ENCODE measurements at places on chromosomes 7 and 10.

DNA sequence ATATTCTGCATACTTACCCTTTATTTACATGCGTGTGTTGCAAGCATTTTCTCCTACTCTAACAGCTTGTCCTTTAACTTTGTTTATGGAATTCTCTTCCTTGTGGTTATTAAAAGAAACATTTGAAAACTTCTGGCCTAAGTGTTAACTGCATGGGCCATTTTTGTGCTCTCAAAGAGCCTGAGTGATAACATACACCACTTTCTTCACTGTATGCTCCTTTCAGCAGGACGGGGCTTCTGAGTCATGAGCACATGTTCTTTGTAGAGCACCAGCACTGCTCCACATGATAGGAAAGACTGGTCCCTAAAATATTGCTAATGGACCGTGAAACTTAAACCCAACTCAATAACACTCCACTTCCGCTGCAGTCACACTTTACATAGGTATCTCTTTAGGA lies 1093.6 kb upstream of the GHITM start:
- no peak overlapping the region for H3K27ac ChIP-seq
- no peak for DNase-seq
- no peaks in the 10 kb centered on the region for H3K4me1 ChIP-seq
- no peaks in the 10 kb centered on the region for H3K36me3 ChIP-seq
- H3K27me3 ChIP-seq = no peaks in the 10 kb centered on the region
- no peak overlapping the region for H3K4me3 ChIP-seq

DNA sequence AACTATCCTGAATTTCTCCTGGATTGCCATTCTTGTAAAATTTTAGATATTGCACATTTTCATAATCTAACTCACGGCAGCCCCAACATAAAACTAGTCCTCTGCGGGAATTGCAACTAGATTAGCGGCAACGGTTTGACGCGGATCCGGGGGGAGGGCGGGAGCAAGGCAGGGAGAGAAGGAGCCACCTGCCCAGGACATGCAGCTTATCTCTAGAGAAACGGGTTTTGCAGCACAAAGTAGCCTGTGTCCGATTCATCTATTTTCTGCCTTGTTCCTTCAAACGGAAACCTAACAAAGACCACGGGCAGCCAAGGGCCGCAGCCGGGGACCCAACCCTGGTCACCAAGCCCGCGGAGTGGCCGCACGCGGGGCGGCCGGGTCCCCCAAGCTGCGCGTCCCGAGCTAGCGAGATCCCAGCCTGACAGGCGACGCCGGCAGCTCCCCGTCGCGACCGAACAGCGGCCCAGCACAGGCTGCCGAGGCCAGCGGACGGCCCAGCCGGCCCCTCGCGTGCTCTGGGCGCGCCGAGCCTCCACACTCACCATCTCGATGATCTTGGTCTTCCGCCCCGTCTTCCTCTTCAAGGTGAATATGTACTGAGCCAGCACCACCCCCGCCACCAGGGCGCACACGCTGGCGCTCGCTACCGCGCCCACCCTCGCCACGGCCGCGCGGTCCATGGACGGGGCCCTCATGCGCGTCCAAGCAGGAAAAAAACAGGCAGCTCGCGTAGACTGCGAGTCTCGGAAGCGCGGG lies at the start of gene NT5C3A:
NT5C3A (minus strand) TSS at position 754 of the 759 bp plus-strand sequence; CDS start at position 683, 71 bp downstream.
- peak within 1 kb of the TSS; percentile 60 for H3K4me3 ChIP-seq
- H3K27ac ChIP-seq = no peak within 1 kb of the TSS
- H3K27me3 ChIP-seq = no peaks in the 10 kb centered on the region
- no peaks in the 10 kb centered on the region for H3K36me3 ChIP-seq
- DNase-seq = no peak

GRCh38 chr7:94507462-94507861 lies 2.1 kb upstream of the CASD1 start:
- H3K27ac ChIP-seq = no peak overlapping the region
- no peak for DNase-seq
- no peaks in the 10 kb centered on the region for H3K27me3 ChIP-seq
- peaks cover 3% of the 10 kb centered on the region for H3K4me1 ChIP-seq
- H3K36me3 ChIP-seq = no peaks in the 10 kb centered on the region

DNA sequence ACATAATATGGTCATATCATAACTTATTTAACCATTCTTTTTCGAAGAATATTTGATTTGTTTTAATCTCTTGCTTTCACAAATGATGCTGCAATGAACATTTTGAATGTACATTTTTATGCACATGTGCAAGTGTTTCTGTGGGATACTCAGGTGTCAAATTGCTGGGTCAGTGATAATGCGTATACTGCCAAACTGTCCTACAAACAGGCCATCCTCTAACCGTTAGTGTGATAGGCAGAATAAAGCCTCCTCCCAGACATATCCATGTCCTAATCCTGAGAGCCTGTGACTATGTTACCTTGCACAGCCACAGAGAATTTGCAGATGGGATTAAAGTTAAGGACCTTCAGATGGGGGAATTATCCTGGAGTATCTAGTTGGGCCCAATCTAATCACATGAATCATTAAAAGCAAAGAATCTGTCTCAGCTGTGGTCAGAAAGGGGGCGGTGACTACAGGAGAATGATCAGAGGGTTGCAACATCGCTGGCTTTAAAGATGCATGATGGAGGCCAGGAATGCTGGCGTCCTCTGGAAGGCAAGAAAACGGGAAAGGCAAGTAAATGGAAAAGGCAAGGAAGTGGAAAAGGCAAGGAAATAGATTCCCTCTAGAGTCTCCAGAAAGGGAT lies 46.7 kb downstream of the FZD1 start:
- H3K27me3 ChIP-seq = no peaks in the 10 kb centered on the region

GRCh38 chr10:88731296-88731695 lies 25.2 kb downstream of the LIPK start:
- H3K36me3 ChIP-seq = no peaks in the 10 kb centered on the region
- no peak overlapping the region for H3K4me3 ChIP-seq
- no peaks in the 10 kb centered on the region for H3K27me3 ChIP-seq
- H3K27ac ChIP-seq = no peak overlapping the region

DNA sequence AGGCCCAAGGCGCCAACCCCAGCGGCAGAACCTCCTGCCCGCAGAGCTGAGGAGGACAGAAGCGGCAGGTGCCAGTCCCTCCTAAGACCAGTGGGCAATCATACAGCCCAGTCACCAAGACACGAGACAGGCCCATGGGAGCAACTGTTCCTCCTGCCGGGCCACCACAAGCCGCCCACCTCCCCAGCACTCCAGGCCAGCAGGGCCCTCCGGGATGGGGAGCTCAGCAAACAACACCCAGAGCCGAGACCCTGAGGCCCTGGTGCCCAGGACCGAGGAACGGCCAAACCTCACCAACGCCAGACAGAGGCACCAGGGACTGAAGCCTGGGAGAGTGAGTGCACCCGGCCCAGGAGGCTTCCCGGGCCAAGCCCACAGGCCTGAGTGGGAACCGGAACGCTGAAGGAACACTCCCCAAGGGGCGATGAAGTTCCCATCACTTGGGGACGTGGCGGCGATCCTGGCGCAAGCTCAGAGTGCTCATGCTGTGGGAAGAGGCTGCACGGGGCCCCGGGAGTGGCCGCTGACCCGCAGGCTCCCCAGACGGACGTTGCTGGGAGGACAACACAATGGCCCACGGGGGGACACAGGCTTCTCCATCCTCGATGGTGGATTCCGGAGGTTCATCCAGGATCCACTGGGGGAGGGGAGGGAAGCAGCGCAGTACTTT lies 35.1 kb downstream of the GPER1 start:
- H3K36me3 ChIP-seq = peaks cover 8% of the 10 kb centered on the region
- H3K4me1 ChIP-seq = peaks cover 3% of the 10 kb centered on the region

GRCh38 chr10:6986927-6987326 lies 406.9 kb upstream of the PRKCQ start:
- no peak overlapping the region for H3K4me3 ChIP-seq
- DNase-seq = no peak
- H3K27me3 ChIP-seq = no peaks in the 10 kb centered on the region
- no peaks in the 10 kb centered on the region for H3K4me1 ChIP-seq
- H3K36me3 ChIP-seq = no peaks in the 10 kb centered on the region

- no peak overlapping the region for H3K27ac ChIP-seq
- no peaks in the 10 kb centered on the region for H3K36me3 ChIP-seq
- H3K27me3 ChIP-seq = no peaks in the 10 kb centered on the region
- no peak overlapping the region for H3K4me3 ChIP-seq
- no peaks in the 10 kb centered on the region for H3K4me1 ChIP-seq
Measured at GRCh38 chr10:1205450-1206030, 149.4 kb downstream of the WDR37 start.

DNA sequence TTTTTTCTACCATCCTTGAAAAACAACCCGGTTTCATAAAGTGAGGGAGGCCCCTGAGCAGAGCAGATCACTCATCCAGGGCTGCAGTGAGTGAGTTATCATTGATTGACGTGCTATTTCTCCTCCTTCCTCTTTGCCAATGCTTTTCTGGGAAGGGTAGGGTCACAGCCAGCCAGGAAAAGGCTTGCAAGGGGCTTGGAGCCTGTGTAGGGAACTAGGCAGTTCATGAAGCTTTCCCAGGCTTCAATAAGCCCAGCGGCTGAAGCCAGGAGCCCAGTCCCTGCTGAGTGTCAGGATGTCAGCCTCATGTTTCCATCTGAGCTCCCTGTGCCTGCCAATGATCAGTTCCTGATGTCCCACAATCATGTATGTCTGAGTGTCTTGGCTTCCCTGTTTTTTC lies 584.7 kb downstream of the GALNT17 start:
- H3K27ac ChIP-seq = no peak overlapping the region
- no peaks in the 10 kb centered on the region for H3K36me3 ChIP-seq
- no peaks in the 10 kb centered on the region for H3K4me1 ChIP-seq
- no peak for DNase-seq

DNA sequence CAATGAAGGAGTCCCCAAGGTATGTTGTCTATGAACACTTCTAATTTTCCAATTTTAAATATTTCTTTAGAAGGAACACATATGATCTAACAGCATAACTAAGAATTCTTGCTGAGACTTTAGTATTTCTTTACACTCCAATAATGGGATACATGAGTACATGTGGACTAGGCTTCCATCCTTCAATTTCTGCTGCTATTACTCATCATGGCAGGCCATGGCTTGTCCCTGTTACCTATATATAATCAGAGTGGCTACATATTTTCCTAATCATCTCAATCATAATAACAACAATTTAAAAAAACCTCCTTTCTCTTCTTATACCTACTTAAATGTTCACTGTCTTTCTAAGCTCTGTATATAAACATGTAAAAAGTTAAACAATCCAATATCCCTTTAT lies 60.3 kb upstream of the TAC1 start:
- H3K36me3 ChIP-seq = no peaks in the 10 kb centered on the region
- no peaks in the 10 kb centered on the region for H3K27me3 ChIP-seq
- H3K4me1 ChIP-seq = no peaks in the 10 kb centered on the region
- no peak overlapping the region for H3K27ac ChIP-seq
- H3K4me3 ChIP-seq = no peak overlapping the region
- DNase-seq = no peak

DNA sequence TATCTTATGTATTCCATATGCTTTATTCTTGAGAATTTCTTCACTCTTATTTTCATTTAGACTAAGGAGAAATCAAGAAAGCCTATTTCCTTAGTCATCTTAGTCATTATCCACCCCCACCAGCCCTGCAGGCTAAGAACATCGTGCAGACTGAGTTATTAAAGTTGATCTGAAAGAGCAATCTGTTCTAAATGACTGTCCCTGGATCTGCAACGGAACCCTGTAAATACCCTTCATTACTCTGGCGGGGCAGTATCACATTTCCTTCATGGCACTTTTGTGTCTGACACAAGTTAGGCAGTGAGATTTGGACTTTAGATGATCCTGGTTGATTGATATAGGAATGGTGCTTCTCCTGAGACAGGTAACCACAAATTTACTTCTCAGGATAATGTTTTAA lies 3.5 kb upstream of the MYPN start:
- DNase-seq = no peak
- H3K27me3 ChIP-seq = no peaks in the 10 kb centered on the region
- no peaks in the 10 kb centered on the region for H3K4me1 ChIP-seq
- H3K27ac ChIP-seq = no peak overlapping the region

GRCh38 chr7:84507529-84507928 lies 312.9 kb upstream of the SEMA3A start:
- no peaks in the 10 kb centered on the region for H3K36me3 ChIP-seq
- no peak overlapping the region for H3K27ac ChIP-seq
- H3K4me1 ChIP-seq = no peaks in the 10 kb centered on the region
- no peak overlapping the region for H3K4me3 ChIP-seq
- no peak for DNase-seq
- H3K27me3 ChIP-seq = no peaks in the 10 kb centered on the region

GRCh38 chr7:133389727-133390126 lies 136.8 kb downstream of the EXOC4 start:
- no peak for DNase-seq
- no peak overlapping the region for H3K27ac ChIP-seq
- H3K4me3 ChIP-seq = no peak overlapping the region
- H3K36me3 ChIP-seq = no peaks in the 10 kb centered on the region
- H3K27me3 ChIP-seq = no peaks in the 10 kb centered on the region

DNA sequence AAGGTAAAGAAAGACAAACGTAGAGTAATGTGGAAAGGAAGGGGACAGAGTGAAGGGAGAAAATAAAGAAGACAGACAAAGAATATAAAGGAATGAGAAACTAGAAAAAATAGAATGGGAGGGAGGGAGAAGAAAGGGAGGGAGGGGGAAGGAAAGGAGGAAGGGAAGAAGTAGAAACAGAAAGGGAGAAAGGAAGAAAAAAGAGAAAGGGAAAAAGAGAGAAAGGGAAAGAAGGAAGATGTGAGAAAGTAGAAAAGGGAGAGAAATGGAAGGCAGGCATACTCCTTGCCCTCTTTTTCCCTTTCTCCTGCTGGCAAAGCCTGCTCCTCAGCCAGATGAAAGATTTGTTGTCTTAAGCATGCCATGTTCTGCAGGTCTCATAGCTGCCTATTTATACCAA lies 1137.8 kb upstream of the C7orf33 start:
- DNase-seq = no peak
- no peaks in the 10 kb centered on the region for H3K27me3 ChIP-seq
- H3K36me3 ChIP-seq = no peaks in the 10 kb centered on the region
- H3K4me1 ChIP-seq = no peaks in the 10 kb centered on the region

GRCh38 chr10:35498693-35499092 lies 106.4 kb upstream of the GJD4 start:
- no peaks in the 10 kb centered on the region for H3K36me3 ChIP-seq
- no peak for DNase-seq
- H3K4me3 ChIP-seq = no peak overlapping the region

DNA sequence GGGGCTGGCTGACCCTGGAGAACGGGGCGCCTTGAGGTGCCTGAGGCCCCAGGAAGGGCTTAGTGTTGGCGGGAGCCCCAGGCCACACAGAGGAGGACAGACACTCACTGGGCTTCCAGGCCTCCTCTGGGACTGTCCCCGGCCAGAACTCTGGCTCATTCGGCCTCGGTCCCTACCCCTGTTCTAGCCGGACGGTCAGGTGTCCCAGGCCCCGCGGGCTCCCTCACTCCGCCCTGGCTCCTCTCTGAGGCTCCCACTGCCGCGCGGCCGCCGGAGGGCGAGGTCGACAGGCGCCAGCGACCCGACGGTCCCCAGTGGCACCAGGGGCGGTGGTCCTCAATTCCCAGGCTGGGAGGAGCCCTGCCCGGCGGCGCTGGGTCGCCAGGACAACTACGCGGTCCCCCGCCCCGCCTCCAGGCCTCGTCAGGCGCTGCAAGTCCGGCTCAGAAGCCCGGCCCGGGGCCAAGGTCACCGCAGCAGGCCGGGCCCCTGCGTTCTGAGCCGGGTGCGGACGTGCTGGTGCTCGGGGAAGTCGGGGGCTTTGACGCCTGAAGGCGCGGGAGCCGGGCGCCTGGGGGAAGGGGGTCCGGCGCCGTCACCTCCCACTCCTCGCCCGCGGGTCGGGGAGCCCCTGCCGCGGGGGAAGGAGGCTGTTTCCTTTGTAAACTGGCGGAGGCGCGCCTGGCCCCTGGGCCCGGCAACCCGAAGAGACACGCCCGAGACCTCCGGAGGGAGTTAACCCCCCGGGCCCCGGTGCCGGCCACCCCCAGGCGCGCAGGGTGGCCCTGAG lies 1.1 kb upstream of the PWWP2B start:
- no peak overlapping the region for H3K27ac ChIP-seq
- no peaks in the 10 kb centered on the region for H3K27me3 ChIP-seq
- no peak for DNase-seq
- H3K36me3 ChIP-seq = no peaks in the 10 kb centered on the region

Measured in iPS DF 6.9 (cell line).